ENCODE measurements at places on chromosomes 4 and X.
A peak's percentile ranks its signal among the peaks of the same experiment; 100 is the strongest.

DNA sequence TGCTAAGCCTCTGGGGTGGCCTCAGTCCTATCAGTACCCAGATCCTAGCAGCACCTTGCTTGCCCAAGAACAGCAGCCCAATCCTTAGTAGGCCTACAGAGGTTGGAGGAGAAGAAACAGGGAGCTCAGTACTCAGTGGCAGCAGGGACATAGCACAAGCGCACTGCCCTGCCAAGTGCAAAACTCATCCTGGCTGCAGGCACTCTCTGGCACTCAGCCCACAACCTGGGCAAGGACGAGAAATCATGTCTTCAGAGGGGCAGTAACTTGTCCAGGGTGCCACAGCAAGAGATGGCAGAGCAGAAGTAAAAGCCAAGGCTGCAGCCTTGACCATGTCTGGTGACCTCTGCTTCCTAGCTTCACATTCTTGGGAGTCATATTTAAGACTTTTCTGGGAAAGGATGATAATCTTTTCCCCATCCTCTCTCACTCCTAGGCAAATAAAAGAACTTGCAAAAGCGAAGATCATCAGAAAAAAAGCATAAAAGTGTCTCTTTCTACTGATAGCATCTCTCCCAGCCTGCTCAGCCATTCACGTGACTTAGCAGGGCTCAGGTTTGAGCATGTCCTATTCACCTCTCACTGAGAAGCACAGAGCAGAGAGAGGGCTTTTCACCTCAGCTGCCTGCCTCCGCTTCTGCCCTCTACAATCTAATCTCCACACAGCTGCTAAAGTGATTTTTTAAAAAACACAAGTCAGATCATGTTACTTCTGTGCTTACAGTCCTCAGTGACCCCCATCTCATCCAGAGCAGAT lies 37.2 kb upstream of the MAGEA4 start:
- DNase-seq, result no peak

GRCh38 chr4:140937866-140938265 lies 181.7 kb upstream of the TBC1D9 start:
- peak; percentile 38 for DNase-seq

GRCh38 chr4:81490403-81491160 lies 18.9 kb upstream of the RASGEF1B start:
- DNase-seq, result no peak

DNA sequence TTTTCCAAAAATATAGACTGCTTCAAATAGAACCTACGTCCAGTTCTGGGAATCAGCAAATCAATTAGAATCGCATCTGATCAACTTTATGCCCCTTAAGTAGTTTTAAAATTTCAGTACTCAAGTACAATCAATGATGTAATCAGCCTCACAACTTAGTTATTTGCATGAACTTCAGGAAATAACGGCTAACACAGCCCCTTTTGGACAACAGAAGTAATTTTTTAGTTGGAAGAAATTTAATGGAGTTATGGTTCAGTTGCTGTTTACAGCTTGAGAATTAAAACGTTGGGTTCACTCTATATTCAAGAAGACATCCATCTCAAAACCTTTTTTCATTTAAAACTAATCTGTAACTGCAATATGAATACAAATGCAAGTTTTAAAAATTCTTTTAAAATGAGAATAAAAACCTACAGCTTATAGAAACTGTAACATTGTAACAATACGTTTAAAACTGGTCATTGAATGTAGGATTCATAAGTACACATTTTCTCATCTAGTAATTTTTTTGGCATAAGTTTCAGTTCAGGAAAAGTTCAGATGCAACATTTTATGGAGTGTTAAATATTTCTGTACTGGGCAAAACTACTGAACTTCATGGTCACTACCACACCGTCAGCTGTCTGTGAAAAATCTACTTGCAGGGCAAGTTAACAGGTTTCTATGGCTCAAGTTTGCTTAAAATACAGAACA lies 956 bp downstream of the TAPT1 start:
- no peak for DNase-seq

DNA sequence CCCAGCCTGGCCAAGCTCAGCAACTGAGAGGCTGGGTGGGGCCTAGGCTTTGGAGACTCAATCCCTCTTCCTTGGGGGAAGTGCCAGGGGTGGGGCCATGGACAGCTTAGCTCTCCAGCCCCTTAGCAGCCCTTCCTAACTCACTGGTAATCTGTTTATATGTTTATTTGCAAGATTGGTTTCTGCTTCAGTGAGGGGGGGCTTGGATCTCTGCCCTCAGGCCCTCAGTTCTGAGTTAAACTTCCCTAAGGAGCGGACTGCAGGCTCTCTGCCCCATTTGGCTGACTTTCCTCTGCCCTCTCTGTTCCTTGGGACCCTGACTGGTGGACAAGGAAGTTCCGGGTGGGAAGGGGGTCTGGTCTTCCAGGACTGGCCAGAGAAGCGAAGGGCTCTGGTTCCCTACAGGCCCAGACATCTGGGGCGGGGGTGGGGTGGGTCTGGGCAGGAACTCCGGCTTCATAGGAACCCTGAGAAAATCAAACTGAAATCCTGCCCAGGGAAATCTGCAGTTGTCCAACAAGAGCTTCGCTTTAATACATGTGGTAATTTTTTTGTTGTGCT lies 51.4 kb downstream of the NALF2 start:
- DNase-seq, result no peak

DNA sequence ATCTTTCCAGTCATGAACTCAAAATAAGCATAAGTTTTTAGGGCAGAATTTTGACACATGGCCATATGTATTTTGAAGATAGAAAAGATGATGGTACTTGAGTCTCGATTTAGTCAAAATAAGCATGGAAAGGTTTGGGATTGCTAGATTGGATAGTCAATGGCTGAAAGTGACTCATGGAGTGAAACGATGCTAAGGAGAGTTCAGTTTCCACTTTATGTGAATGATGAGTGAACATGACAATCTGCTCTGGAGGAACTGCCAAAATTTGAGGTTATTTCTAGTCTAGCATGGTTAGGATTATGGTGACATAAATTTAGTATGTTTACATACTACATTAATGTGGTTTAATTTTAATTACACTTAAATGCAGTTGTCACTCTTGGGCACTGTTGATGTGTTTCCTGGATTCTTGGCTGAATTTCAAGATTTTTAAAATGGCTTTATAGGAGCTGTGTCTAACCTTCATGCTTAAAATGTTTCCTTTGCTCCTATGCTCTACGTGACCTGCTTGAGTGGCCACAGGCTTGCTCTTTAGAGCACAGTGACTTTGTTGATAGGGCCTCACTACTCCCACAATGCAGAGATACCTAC lies 17.1 kb downstream of the DDX3X start:
- DNase-seq, result peak; percentile 34

DNA sequence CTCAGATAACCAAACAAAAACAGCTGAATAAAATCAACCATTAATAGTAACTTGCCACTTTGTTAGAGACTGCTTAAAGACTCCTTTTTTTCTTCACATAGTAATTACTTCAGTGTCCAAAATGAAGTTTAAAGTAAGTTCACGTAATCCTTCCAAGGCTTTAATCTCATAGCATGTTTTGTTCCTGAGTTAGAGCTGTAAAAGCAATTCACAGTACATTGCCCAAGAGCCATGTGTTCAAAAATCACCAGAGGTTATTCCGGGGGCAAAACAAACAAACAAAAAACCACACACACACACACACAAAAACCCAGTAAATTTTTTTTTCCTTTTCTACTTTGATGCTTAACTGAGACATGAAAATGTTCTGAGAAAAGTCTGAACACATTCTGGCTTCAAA lies 6.1 kb downstream of the GPR82 start:
- no peak for DNase-seq

DNA sequence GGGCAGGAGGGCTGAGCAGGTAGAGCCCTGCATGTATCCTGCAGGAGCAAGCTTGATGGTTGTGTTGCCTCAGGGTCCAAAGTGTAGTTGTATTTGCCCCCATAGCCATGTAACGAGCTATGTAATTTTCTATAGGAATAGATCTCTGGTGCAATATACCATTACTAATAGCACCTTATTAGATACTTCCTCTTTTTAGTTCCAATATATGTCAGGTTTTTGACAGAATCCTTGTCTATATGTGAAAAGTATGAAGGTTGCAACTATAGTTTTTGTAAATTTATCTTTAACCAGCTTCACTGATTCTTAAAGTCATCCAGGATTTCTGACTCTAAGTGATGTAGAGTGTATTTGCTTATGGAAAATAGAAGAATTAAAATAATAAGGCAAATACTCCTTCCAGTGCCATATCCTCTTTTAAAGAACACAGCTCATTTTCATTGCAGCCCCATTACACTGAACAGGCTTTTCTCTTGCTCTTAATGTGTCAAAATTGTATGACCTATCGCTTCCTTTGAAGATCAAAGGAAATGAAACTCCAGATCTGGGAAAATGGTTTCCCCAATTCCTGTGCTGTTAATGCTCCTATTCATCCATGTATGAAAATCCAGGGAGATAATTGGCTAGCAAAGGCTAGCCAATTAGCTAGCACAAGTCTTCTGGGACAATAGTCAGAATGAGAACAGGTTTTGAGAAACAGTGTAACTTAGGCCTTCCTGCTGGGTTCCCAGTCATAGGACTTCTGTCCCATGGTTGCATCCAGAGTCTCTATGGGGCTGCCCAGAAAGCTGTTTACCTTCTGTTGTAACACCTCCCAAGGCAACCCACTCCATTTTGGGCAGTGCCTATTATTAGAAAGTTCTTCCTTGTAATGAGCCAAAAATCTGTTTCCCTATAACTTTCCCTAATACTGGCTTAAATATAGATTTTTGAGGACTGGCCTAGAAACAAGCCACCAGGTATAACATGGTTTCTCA lies 90.6 kb downstream of the TSPAN7 start:
- DNase-seq, result no peak

GRCh38 chr4:136395212-136395722 lies 1137.0 kb downstream of the PCDH18 start:
- DNase-seq, result no peak

GRCh38 chrX:118182025-118182424 lies 65.4 kb upstream of the KLHL13 start:
- DNase-seq, result no peak

DNA sequence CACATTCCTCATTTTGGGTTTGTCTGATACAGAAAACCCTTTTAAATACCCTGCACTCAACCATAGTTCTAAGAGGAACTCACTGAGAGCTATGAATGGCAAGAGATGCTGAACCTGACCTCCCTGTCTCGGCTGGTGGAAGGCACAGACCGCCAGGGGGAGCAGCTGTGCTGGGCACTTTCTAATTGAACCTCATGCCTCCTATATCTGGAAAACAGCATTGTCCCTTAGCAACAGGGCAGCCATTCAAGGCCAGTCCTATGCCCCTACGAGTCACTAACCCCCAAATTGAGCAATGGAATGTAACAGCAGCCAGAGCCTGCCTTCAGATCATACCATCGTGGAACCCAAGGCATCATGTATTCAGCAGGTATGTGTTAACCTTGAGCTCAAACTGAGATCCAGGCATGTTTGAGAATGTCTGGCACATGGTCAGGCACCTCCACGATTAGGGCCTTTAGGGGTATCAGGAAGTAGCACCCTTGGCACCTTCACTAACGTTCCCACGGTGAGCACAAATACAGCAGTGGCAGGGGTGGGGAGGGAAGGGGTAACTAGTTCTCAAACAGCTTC lies 5.1 kb downstream of the USP27X start:
- DNase-seq, result peak; percentile 72

- no peak for DNase-seq
Measured at GRCh38 chr4:13546142-13546940, 2.0 kb upstream of the NKX3-2 start.

- DNase-seq, result no peak
Measured at GRCh38 chr4:52037689-52038102, 403 bp downstream of the SGCB start.

DNA sequence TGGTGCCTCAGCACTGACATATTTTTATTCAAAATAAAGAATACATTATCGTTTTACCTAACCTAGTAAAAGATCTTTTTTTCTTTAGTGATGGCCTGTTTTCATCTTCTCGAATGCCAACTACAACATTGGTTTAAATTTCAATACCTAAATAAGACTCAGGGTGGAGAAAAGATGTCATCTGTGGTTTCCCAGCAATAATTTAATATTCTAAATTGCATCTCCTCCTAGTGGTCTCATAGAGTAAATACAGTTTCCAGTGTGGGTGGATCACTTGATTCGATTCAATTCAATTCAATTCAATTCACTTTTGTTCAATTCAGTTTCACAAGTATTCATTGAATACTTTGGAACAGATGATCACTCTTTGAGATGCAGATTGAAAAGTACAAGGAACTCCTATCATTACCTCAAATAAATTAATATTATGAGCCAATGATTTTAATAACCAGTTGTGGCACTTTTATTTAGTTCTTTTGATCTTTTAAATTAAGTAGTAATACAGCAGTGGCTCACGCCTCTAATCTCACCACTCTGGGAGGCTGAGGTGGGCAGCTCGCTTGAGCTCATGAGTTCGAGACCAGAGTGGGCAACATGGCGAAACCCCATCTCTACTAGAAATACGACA lies 427.2 kb downstream of the FAT4 start:
- peak; percentile 39 for DNase-seq

GRCh38 chr4:65193985-65194384 lies 476.3 kb downstream of the EPHA5 start:
- no peak for DNase-seq

DNA sequence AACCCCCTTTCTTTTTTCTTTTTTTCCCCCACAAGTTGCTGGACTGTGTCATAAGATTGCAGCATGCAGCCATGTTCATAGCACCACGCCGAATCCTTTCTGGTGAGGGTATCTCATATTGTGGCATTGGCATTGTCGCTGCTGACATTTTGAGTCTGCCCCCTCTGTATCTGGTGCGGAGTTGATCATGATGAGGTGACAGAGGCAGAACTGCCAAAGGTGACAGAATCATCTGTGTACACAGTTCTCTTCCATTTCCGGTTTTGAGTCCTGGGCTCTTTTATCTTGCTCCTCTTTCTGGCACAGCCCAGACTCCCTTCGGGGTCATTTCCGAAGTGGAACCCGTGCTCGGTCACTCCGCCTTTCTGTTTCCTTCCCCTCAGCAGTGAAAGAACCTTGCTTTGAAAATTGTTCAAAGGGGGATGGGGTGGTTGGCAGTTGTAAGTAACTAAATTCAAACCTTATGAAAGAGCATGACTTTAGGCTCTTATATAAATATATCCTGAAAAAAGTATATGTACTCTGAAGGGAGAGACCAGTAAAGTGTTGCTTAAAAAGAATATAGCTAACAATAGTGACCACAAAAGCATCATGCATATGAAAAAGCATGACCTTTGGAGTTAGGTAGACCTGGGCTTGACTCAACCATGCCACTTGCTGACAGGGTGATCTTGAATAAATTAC lies 55.0 kb upstream of the BMP2K start:
- no peak for DNase-seq

DNA sequence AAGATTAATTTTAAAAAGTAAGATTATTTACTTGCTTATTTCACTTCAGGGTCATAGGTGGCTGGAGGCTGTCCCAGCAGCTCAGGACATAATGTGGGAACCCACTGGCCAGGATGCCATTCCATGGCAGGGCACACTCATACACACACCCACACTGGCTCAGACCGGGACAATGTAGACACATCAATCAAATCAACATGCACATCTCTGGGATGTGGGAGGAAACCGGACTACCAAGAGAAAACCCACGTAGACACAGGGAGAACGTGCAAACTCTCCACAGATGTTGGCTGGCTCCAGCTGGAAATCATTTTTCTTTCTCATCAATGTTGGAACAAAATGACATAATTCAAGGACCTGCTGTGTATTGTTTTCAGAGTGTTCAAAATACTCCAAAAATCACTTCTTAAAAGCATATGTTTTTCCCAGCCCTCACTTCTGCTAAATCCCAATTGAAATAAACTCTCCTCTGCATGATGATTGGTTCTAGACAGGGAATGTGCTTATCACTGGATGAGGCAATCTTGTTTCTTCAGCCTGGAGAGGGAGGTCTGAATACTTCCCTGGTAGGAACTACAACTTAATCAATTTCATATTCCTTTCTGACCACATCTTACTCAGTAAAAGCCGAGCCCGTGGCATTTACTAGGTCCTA lies 18.6 kb upstream of the CPE start:
- DNase-seq, result no peak

GRCh38 chr4:40908702-40909362 lies 159.1 kb downstream of the NSUN7 start:
- peak; percentile 32 for DNase-seq

All from T47D (cell line).